ENCODE measurements at places on chromosomes 4 and X.

DNA sequence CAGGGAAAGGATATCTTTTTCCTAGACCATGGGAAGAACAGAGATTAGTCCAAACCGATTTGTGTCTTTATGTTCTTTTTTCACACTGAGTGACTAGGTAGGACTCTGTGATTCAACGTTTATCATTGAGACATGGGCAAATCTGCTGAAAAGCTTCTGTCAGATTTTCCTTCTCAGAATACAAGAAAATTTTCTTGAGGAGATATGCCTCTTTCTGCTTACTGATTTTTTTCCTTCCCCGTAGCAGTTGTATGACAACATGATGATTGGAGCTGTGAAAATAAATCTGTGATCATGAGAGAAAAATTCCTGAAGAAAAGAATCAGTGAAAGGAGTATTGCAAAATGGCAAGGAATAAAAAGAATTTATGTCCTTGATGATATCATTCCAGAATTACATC is 130.6 kb upstream of the FAT4 start:
- no peak for DNase-seq

GRCh38 chrX:10160211-10160610 is 3.4 kb downstream of the CLCN4 start:
- no peak for DNase-seq

- no peak for DNase-seq
Observed at GRCh38 chr4:23993373-23993772, 103.5 kb upstream of the PPARGC1A start.

DNA sequence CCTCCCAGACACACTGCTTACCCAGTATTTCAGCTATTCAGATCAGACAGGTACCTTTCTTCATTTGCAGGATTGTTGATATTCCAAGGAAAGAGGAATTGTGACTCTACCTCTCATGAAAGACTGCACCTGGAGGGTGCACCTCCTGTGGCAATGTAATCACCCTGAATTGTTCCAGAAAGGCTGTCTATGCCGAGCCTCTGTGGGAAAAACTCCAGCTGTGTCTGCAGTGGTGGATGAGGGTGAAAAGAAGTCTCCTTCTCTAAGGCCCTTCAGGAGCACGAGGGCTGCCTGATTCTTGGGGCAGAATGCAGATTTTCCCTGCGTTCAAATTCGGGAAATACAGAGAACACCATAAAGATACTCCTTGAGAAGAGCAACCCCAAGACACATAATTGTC is 108.2 kb upstream of the ADAMTS3 start:
- DNase-seq, result no peak

All from activated T-helper 1 cell treated with anti-CD3 and anti-CD28 coated beads, Interleukin-2, amount 50 U/mL, for 16 hours (primary cell).